ENCODE measurements at places on chromosomes 1 and 21.

- DNase-seq, result no peak
These were observed 80.0 kb downstream of the ADGRL2 start for GRCh38 chr1:81880781-81881180.

- no peak for DNase-seq
These were observed 108.7 kb upstream of the KCNJ15 start for GRCh38 chr21:38148046-38148445.

DNA sequence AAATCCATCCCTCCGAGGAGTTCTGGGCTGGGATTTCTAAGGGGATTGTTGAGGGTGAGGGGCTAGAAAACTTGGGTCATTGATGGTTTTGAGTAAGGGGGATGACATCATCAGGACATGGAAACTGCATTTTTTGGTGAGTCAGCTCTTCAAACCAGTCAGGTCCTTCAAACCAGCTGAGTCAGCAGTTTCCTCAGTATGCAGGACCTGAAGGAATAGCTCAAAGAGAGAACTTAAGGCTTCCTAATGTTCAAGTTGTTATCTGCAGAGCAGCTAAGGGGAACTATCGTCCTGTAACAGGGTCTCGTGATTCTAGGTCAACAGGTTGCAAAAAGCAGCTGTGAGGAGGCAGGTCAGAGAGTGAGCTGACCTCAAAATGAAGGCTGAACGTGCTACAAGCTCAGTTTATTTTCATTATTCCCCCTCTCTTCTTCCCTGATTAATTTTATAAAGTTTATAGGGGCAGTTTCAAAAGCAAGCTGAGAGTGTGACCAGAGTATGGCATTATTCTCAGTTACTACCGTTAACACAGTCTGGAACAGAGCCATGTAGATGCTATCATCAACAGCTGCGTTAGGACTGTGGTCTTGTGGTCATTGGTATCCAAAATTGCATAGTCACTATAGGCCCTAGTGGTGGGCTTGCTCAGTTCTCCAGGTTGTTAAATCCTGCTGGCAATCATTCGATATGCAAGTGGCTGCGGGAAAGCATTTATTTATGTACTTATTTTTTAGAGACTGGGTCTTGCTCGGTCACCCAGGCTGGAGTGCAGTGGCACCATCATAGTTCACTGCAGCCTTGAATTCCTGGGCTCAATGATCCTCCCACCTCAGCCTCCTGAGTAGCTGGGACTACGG, 10.7 kb upstream of the SDC3 start:
- no peak for DNase-seq

GRCh38 chr1:150619576-150620509, 9.6 kb downstream of the ENSA start:
- DNase-seq, result no peak

DNA sequence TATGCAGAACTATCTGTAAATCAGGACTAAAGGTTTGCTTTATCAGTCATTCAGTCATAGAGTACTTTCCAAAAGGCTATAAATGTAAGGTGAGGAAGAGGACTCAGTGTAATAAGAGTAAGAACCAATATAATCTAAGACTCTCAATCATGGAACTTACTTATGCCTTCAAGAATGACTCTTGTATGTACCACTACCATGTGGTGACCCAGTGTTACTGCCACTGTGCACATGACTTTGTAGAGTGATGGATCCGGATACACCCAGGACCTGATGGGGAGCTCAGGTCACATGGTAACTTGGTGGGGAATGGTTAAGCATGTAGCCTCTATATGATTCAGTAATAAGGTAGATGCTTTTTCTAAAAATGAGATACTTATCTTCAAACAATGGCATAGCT, 2099.8 kb downstream of the MRPL39 start:
- no peak for DNase-seq

DNA sequence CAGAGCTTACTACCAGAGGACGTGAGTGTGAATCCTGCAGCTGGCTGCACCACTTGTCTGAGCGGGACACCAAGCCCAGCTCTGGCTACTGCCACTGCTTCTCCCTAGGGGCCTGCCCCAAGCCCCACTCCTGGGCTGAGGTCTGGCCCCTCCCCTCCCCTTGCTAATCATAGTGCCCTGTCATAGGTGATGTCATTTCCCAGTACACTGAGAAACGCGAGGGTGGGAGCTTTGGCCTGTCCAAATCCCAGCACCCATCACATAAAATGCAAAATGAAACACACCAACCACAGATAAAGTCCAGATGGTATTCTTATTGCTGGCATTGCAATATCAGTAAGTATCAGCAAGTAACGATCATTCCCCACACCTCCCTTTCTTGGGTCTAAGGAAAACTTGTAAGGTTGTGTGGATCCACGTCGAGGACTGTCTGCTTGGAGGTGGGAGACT, 77.7 kb downstream of the TOMM20 start:
- DNase-seq, result no peak

GRCh38 chr1:64378826-64379225, 91.1 kb upstream of the CACHD1 start:
- DNase-seq, result no peak

GRCh38 chr1:212640223-212640878, 31.8 kb downstream of the ATF3 start:
- no peak for DNase-seq

DNA sequence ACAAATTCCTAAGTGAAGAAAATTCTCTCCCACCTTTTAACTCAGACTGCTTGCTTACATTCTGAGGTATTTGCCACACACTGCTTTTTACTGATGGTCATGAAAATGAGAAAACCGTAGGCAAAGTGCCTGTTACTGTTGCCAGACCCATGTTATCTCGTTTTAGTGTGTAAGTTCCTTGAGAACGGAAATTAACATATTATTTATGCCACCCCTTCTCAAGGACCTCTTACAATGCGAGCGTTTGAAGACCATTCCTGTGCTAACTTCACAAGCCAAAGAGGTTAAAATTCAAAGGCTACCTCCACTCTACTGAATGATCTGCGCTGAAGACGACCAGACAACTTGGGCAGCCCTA, 509 bp downstream of the NVL start:
- no peak for DNase-seq

DNA sequence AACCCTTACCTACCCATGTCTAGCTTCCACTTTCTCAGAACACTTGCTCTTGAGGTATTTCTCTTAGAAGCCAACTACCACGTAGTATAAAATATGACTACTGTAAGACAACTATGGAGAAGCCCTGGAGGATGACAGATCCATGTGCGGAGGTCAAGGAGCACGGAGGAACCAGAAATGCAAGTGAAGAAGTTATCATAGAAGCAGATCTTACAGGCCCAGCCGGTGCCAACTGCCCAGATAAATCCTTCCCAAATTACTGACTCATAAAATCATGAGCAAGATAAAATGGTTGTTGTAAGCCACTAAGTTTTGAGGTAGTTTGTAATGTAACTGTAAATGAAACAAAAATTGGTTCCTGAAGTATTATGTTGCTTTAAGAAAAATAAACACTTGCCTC, 12.6 kb downstream of the GTF2B start:
- DNase-seq, result no peak

DNA sequence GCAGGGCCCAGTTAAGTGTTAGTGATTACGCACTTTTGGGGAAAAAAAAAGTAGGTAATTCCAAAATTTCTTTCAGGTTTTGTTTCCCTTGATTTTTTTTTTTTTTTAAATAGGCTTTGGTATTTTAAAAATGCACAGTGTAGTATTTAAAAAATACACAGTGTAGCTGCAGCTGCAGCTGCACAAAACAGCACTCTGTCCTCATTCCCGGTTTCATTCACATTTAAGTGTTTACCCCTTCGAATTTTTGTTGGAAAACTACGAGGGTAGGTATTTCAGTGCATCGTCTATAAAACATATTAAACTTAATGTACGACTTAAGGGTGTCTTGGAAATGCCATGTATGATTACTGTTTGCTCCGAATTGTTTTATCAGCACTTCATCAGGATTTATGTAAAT, 3.4 kb downstream of the NEK7 start:
- DNase-seq, result no peak

GRCh38 chr1:184941735-184942134, 32.6 kb downstream of the NIBAN1 start:
- no peak for DNase-seq

GRCh38 chr1:107220036-107220435, 79.2 kb downstream of the NTNG1 start:
- DNase-seq, result no peak

Data from NCI-H1417 treated with DMSO at 0.1 percent for 48 hours (cell line).